ENCODE measurements at places on chromosomes 7 and 10.

DNA sequence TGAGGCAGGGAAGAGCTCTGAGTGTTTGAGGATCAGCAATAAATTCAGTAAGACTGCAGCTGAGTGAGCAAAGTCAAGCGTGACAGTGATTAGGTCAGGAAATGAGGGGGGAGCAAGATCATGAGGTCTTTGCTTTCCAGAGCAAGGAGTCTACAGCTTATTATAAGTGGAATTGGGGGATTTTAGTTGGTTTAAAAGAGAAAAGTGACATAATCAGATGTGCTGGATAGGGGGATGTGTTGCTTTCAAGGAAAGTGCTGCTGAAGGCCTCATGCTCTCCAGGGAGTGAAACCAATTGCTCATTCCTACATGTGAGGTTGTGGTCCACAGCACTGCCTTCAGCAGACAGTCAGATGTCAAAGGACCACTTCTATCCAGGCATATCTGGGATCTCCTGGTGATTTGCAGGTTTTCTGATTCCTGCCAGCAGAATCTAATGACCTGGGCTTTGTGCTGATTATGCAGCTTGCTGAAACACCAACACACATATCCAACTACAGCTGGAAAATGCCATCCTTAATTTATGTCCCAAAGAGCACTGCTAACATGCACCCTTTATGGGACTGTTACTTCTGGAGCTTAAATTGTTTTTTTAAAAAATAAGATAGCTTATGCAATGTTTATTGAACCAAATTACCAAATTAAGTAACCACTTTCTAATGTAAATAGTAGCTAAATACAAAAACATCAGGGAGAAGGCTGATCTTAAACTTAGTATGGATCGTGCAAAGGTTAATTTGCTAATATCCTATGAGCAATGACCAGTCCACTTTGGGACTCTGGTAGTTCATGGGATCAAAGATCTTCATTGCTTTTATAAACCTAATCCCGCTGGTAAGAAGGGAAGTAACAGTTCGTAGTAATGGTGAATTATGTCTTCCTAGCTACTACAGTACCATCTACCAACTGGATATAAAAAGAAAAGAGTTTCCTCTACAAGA lies 607.6 kb downstream of the KCNMA1 start:
- no peak for DNase-seq

DNA sequence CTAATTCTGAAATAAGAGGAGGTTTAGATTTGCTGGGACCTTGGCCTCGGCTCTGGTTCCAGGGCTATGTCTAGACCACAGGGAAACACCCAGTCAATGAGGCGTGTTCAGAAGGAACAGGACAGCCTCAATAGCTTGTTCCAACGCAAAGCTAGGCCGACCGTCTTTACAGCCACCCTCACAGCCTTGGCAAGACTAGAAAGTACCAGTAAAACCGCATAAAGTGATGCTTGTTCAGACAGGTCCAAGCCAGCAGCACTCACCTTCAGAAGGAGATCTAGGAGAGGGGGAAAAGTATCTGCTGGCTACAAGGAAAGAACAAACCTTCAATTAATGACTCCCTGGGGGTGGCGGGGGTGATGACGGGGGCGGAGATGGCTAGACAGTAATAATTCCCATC lies 50.1 kb upstream of the LMTK2 start:
- no peak for DNase-seq

DNA sequence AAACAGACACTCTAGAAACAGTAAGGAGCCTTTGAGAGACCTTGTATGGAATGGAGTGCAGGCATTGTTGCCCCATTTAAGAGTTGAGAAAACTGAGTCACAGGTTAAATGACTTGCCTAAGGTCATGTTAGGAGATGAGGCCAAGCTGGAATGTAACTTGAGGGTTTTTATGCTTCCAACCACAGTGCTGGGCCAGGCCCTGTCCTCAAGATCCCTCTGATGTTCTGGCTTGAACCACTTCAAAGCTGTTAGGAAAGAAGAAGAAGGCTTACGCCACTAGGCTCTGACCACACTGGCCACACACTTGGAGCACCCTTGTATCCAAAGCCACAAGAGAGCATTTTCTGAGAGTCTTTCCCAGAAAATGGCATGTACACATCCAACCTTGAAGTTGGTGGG lies 42.7 kb downstream of the PLAU start:
- DNase-seq: no peak

DNA sequence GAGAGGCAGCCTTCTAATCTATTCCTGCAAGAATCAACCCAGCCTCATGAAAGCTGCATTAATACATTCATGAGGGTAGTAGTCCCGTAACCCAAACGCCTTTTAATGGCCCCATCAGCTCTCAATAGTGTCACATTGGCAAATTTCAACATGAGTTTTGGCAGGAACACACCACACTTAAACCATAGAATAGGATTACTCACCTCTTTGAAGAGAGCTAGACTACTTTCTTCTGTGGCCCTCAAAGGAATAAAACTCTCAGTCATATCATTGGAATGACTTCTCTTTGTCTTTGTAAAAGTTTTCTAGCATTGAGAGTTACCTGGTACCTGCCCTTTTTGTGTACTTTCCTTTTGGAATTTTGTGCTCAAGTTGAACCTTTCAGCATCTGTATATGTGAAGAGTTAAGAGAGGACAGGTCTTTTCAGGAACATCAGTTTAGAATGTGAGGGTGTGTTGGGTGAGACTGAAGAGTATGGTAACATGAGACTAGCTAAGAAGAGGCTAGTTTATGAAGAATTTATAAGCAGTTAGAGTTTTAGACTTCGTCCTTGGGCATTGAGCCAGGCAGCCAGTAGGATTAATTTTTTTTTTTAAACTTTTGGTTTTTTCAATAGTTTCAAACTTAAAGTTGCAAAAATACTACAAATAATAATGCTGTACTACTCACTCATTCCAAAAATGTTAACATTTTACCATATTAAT lies 92.6 kb downstream of the MLLT10 start:
- DNase-seq: no peak

GRCh38 chr10:17811146-17811865 lies 2.2 kb downstream of the MRC1 start:
- DNase-seq: no peak

- peak; percentile 71 for DNase-seq
Observed at GRCh38 chr7:140673063-140673773, 473 bp downstream of the ADCK2 start.

GRCh38 chr10:125549653-125550052 lies 133.3 kb downstream of the TEX36 start:
- no peak for DNase-seq

DNA sequence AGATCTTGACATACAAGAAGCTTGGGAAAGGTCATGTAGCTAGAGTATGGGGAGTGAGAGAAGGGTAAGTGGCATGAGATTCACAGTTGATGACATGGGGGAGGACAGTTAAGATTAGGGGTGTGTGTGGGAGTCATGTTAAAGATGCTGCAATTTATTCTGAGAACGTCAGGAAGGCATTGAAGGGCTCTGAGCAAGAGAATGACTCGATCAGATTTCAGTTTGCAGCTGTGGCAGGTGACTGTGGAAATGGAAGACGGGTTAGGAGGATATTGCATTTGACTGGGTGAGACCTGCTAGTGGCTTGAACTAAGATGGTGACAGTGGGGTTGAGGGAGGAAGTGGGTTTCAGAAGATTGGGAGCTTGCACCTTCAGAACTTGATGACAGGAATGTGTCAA lies 5.6 kb downstream of the CDC123 start:
- no peak for DNase-seq

GRCh38 chr10:68625316-68625921 lies 65.3 kb downstream of the TET1 start:
- peak; percentile 33 for DNase-seq

GRCh38 chr7:122140918-122141317 lies 3.1 kb downstream of the AASS start:
- no peak for DNase-seq

DNA sequence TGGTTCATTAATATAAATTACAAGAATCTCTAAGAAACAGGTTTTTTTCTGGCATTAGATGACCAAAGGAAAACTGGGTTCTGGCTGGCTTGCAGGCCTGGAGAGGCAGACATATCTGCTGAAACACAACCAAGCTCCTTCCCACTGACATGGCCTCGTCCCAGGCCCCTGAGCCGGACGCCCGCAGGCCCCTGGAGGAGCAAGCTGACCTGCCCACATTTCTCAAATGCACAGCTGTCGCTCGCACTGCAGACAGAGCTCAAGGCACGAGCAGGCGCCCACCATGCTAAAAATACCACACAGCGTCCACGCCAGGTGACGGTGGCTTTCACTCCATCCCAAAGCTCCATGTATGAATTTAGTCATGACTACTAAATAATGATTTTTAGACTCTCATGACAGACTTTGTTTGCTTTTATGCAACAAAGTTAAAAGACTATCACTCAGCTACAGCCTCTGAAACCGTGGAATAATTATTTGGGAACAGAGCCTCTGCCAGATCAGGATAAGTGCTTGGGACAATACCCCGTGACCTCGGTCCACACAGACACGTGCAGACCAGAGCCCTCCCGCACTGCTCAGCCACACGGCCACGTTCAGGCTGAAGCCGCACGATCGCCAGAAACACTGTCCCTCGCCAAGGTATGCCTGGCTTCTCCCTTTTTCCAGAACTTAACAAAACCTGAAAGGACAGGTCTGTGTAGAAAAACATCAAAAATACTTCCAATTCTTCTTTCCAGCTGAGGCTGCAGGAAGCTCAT lies 71.1 kb downstream of the DIP2C start:
- no peak for DNase-seq

DNA sequence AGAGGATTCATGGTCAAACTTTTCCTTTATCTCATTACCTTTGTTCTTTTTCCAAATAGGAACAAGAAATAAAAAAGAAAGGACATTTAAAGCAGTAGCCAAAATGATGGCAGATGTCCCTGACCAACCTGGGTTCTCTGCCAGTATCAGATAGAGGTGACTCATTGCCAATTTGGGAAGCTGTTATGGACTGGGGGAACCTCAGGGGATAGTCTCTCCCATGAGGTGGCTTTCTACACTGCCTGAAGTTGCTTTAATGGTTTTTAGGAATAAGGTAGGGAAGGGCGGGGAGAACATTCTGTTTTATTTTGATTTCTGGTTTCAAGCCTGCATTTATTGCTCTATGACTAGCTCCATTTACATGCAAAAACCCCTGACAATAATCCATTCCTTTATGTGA lies 457.9 kb upstream of the TPK1 start:
- DNase-seq: no peak

- DNase-seq: peak; percentile 69
Observed at GRCh38 chr10:14605231-14605925, 169.3 kb downstream of the FAM107B start.

- DNase-seq: no peak
Observed at GRCh38 chr10:77493851-77494261, 143.8 kb downstream of the KCNMA1 start.

- DNase-seq: no peak
Observed at GRCh38 chr7:155994279-155994811, 182.1 kb upstream of the SHH start.

DNA sequence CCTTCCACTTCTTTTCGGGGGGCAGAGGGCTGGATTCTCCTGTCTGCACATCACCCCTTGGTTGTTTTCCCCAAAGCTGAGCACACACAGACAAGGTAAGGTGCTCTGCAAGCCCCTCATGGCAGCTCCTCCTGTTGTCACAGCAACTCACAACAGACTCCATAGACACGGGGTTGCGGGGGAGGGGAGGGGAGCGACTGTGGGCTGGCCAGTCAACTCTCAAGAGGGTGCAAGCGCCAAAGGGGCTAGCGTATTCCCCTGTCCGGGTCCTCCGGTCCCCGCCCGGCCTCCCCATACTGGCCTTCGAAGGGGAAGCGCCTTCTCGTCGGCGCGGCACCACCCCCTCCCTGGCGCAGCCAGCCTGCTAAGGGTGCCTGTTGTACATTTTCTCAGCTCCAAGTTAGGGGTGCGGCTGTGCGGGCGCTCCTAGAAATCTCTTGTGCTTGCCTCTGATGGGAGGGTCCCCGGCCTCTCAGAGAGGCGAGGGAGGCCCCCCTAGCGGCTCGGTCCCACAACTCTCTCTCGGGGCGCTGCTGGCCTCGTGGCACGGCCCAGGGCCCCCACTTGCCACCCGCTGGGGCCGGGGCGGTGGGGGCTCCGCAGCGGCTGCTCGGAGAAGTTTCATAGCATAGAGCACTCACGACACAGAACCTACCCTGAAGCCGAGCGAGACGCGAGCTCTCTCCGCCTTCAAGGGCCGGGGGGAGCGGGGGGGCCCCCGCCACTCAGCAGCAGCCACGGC lies 498 bp downstream of the RHOBTB1 start:
- peak; percentile 37 for DNase-seq

DNA sequence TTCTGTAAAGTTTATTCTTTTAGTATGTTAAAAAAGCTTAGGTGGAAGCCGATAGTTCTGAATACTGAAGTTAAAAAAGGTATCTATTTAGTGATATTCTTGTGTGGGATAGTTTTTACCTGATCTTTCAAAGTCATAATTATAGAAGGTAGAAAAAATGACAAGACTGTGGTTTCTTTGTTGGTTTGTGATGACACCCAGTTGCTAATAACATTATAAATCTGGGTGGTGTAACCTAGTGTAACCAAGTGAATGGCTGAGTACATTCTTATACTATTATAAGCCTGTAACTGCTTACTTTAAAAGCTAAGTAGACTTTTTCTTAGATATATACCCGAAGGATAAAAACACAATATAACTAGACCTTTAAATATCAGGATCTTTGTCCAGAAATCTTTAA lies 2.3 kb downstream of the CDK13 start:
- DNase-seq: no peak

- DNase-seq: no peak
Observed at GRCh38 chr10:91105269-91105668, 115.2 kb upstream of the PCGF5 start.

DNA sequence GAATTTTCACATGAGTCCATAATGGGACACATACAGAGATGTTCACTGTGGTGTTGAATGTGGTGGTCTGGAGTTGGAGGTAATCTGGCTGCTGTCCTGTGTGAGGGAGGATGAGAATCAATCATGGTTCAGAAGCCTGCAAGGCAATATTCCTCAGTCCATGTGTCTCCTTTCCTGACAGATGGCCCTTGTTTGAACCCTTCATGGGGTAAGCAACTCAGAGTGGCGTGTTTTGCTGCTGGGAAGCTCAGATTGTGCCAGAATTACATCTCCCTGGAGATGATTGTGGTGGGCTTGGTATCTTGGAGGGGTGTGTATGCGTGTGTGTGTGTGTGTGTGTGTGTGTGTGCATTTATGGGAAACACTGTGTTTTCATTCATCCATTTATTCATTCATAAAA lies 44.5 kb upstream of the COMTD1 start:
- no peak for DNase-seq

- DNase-seq: no peak
Observed at GRCh38 chr10:80137031-80137862, 4.7 kb downstream of the PLAC9 start.

DNA sequence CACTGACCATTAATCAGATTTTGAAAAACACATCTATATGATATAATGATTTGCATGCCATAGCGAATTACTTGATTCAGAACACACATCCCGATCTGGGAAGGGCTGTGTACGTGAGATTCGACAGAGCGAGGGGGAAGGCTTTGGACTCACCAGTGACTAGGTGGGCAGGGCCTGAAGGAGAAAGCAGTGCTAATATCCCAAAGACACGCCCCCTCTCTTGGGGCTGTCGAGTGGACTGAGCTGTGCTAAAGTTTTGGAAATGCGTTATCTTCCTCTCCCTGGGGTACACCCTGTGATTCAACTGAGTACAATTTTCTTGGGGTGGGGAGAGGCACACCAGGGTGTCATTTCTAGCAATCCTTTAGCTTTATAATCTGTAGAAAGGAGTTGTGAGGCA lies 1.8 kb downstream of the LRRC17 start:
- DNase-seq: no peak

GRCh38 chr10:77969114-77969513 lies 42.6 kb upstream of the DLG5 start:
- DNase-seq: no peak
